Stimulated activated CD4-positive, alpha-beta T cell treated with anti-CD3 and anti-CD28 coated beads, TNF-alpha, amount 100 ng/mL, for 48 hours (primary cell): ENCODE measurements at places on chromosomes 3 and 15.

- no peak for DNase-seq
Observed at GRCh38 chr3:46462511-46462910, 2.2 kb downstream of the LTF start.

DNA sequence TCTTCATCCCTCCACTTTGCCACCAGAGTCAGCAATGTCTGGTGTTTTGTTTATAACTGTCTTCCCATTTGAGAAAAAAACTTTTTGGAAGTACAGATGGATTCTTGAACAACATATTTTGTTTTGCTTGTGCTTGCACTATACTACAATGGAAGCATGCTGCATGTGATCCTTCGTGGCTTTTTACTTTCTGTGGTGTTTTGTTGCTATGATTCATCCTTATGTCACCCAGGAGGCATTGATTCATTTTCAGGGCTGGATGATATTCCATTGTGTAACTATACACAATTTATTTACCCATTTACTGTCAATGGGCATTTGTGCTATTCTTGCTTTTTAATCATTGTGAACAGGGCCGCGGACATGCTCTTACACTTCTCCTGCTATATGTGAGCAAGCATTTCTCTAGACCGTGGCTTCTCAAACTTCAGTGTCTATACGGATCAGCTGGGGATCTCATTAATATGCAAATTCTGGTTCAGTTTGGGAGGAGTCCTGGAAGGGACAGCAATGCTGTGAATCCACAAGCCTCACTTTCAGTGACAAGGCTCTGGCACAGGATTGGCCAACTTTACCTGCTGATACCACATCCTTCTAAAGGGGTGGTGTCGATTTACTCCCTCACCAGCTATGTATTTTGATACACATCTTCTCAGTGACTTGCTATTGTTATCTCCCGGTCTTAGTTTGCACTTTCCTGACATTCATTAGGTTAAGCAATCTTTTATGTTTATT lies 65.9 kb downstream of the POLR2M start:
- no peak for DNase-seq

DNA sequence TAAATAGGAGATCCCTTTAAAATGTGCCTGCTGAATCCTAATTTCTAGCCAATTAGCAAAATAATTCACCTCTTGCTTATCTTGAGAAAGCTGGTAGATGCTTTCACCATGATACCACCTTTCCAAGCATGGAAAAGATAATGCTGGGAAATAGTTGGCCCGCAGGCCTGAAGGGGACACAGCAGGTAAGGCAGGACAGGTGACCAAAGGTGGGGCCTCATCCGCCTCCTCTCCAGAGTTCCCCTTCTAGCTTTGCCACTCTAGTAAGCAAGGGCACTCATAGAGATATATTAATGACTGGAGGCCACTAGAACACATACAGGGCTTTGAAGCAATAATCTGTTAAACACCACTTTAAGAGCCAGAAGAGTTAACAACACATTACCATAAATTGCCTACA lies 45.5 kb downstream of the SATB1 start:
- DNase-seq, result no peak

DNA sequence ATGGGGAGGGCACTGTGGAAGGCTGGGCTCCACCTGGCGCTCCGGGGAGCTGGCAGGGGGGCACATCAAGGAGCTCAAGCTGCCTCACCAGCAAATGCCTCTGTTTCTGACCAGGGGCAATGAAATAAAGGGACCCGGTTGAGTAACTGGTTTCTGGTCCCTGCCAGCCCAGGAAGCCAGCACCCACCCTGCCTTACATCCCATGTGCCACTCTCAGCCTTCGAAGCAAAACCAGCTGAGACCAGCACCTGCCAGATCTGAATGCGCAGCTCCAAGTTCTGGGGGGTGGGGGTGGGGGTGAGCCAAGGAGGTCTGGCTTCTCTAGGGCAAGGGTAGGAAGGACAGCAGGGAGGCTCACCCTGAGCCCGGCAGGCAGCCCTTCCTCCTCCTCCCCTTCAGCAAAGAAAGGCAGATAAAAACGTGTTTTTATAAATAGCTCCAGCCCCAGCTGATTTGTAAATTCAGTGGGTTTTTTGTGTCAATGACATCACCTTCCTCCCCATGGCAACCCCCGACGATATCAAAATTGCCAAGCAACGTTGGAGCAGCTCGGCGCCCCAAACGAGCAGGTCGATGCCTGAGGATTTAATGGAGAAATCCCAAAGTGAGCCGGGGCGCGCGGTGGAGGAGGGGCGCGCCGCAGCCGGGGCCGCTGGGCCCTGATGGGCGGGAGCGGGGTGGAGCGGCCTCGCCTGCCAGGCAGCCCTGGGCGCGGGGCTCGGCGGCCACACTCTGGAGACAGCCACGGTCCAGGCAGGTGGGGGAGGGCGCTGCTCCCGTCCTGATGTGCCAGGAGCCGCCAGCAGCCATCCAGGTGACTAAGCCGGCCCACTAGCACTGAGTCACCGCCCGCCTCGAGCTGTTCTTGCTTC lies at the start of gene PAK6:
PAK6 (plus strand) TSS at position 532 of the 872 bp plus-strand sequence. CDS start 25,723 bp downstream, outside the sequence.
- peak; percentile 26 for DNase-seq

DNA sequence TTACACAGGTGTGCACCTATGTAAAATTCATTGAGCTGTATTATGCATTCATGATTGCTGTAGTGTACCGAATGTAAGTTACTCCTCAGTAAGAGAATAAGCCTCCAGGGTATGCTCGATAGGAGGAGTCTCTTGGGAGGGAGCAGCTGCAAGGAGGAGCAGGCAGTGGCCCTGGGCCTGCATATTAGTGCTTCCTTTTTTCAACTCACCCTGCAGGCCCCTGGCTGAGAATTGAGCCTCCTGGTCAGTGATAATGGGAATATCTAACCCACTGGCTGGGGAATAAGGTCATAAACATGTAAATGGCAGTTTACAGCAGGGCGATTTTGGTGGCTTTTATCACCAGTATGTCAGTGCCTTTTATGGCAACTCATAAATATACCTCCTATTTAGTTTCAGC lies 21.7 kb upstream of the SFMBT1 start:
- DNase-seq, result no peak
